ENCODE measurements at places on chromosomes 6 and 20.

DNA sequence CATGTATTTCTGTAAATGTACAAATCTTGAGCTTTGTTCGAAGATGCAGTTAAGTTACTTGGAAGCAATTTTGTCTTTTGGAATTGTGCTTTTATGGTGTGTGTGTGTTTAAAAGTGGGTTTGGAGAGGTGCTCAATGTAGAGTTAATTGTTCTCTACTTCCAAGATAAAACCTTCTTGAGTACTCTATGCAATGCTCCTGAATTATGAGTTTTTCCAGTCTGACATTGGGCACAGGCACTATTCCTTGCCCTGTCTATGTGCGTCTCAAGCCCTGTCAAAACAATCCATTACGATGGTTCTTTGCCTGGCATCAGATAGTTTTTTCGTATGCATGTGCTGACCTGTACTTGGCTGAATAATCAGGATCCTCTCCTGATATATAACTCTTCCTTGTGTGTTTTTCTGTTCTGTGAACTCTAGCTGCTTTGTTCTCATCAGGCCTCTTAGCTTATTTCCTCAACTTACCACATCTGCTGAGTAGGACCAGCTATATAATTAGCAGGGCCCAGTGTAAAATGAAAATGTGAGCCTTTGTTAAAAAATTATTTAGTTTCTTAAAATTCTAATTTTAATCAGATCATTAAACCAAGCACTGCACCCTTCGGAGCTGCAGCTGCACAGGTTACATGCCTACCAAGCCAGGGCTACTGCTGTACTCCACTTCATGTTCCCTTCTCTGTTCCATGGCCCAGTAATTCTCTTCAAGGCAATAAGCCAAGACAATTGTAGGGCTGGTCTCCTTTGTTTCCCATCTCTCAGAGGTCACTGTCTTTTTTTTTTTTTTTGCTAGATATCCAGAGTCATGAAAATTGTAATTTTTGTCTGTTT lies 160.1 kb downstream of the ZFAND3 start:
- DNase-seq = no peak

GRCh38 chr6:158290659-158291058 lies 21.6 kb upstream of the TULP4 start:
- DNase-seq = peak; percentile 38

- DNase-seq = no peak
Measured at GRCh38 chr6:22526736-22527135, 42.6 kb upstream of the HDGFL1 start.

DNA sequence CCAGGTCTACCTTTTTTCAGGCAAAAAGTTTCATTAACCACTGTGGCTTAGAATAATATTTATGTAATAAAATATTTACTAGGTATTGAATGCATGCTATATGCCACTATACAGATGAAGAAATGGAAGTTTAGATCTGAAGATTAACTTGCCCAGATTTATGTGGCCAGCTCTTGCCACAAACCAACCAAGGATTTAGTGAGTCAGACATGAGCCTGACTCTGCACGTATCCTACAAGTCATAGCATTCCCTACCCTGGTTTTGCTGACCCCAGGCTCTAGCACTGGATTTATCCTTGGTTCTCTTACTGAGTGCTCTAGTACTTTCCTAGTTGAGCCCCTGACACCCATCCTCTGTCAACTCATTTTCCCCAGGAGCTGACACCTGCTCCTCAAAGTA lies 75.4 kb downstream of the ANKEF1 start:
- no peak for DNase-seq

DNA sequence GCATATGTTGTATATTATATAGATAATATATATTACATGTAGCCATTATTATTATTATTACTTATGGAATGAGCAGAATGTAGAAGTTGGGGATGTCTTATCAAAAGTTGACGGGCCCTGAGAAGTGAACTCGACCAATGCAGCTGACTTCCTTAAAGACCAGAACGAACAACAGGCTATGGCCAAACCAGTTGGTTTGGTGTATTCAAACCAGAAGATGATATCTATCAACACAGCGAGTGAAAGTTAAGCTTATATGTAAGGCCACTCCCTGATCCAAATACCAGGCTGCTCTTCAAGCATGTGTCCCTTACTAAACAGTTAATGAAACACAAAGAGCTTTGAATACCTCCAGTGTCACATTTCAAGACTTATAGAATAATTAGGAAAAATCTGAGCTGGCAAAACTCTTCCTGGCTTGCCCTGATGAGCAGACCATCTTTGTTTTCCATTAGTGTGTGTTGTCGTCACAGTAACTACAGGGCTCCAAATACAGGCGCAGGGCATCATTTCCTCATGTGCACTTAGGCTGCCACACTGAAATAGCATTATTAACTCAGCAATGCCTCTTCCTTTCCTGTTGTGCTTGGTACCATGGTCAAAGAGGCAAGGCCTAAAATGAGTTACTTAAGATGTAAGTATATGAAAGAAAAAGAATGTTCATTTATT lies 6.6 kb downstream of the FILIP1 start:
- no peak for DNase-seq

GRCh38 chr6:26241033-26241895 lies 123.7 kb upstream of the BTN3A2 start:
- peak; percentile 50 for DNase-seq

DNA sequence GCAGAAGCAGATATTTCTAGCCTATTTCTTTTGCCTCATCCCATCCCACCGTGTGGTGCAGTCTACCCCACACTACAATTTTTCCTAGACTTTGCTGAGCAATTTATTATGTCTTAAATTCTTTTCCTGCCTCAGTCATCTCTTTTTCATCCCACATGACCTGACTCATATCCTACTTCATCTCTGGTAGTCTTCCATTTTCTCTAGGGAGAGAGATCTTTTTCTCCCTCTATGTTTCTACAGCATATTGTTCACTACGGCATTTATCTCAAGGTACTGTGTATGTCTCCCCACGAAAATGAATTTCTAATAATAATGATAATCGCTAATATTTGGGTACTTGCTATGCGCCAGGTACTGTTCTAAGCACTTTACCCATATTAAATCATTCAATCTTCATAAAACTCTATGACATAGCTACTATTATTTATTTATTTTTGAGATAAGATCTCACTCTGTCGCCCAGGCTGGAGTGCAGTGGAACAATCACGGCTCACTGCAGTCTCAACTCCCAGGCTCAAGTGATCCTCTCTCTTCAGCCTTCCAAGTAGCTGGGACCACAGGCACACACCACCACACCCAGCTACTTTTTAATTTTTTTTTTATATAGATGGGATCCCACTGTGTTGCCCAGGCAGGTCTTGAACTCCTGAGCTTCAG lies 15.6 kb downstream of the PDSS2 start:
- DNase-seq = no peak

DNA sequence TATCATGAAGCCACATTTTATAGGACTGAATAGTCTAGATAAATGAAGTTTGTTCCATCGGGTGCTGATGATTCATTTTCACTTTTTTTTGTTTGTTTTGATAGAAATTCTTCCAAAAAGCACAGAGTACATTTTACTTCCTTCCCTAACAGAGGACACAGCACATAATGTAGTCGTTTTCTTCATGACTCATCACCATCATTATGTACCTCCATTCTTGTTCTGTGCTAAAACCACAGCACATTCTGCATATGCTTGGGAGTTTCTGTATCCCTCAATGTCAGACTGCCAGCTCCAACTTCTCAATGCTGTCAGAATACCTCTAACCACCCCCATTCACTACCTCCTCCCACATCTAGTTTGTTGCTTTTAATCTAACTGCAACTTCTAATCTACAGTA lies 1004.9 kb upstream of the ADGRB3 start:
- DNase-seq = no peak

- DNase-seq = no peak
Measured at GRCh38 chr6:2854396-2854982, 12.8 kb upstream of the SERPINB1 start.

DNA sequence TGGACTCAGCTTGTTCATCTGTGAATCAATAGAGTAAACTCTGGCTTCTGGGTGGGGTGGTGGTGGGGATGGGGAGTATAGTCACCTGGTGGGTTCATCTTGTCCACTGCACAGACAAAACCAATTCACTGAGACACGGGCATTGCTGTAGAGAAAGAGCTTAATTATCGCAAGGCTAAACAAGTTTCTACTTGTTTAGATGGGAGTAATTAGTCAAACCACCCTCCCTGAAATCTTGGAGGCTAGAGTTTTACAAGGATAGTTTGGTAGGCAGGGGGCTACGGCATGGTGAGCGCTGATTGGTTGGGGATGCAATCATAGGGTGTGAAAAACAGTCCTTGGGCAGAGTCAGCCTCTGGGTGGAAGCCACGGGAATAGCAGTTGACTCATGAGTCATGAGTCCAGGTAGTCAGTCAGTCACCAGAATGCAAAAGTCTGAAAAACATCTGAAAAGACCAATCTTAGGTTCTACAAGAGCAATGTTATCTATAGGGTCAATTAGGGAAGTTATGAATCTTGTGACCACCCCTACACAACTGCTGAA lies 77.8 kb downstream of the STMND1 start:
- no peak for DNase-seq

GRCh38 chr6:155384321-155384952 lies 70.2 kb upstream of the TFB1M start:
- DNase-seq = no peak

DNA sequence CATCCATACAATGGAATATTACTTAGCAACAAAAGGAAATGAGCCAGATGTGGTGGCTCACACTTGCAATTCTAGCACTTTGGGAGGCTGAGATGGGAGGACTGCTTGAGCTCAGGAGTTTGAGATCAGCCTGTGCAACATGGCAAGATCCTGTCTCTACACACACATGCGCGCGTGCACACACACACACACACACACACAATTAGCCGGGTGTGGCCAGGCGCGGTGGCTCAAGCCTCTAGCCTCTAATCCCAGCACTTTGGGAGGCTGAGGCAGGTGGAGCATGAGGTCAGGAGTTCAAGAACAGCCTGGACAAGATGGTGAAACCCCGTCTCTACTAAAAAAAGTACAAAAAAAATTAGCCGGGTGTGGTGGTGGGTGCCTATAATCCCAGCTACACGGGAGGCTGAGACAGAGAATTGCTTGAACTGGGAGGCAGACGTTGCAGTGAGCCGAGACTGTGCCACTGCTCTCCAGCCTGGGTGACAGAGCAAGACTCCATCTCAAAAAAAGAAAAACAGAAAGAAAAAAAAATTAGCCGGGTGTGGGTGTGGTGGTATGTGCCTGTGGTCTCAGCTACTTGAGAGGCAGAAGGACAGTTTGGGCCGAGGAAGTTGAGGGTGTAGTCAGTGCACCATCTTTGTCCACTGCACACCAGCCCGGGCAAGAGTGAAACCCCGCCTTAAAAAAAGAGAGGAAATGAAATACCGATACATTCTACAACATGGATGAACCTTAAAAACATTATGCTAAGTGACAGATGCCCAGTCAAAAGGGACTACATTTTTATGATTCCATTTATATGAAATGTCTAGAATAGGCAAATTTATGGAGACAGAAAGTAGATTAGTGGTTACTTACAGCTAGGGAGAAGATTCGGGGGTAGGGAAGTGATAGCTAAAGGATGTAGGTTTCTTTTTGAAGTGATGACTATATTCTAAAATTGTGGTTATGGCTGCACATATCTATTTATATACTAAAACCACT lies 52.5 kb downstream of the RBL1 start:
- DNase-seq = no peak

DNA sequence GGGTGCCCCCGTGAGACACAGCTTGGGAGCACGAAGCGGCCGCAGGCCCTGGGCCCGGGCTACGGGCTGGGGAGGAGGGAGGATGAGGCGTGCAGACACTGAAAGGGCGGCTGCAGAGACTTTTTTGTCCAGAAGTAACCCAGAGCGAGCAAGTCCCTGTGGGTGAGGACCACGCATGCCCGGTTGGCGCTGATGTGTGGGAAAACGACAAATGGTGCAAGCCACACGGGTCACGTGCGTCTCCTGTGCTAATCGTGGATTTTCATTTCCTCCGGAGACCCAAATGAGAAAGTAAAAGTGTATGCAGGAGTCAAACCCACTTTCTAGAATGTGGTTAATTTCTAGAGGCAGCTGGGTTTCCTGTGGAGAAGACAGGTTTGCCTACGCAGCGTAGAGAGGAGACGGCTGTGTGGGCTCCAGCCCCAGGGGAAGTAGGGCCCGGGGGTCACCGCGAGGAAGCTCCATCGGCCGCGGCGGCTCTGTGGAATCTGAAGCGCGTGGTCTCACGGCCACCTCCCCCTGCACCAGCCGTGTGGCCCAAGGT lies 19.0 kb downstream of the DLL1 start:
- no peak for DNase-seq

DNA sequence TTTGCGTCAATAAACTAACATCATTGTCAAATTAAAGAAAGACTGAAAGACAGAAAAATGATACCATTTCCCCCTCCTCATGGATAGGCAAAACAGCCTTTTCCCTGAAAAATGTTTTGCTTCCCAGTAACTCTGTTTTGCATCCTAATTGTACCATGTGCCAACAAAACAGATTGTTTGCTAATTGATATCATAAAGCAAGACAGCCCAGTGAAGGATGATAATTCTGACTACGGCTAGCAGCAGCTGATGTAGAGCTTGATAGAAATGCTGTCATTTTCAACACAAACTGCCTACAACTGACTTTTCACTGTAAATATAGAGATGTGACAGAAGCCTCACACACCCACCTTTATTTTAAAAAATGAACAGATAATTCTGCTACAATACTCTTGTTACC lies 1061.6 kb downstream of the HACE1 start:
- no peak for DNase-seq

GRCh38 chr6:12439296-12439695 lies 149.1 kb downstream of the EDN1 start:
- no peak for DNase-seq

- no peak for DNase-seq
Measured at GRCh38 chr20:47149939-47150338, 206.6 kb downstream of the ZMYND8 start.

All from stimulated activated CD8-positive, alpha-beta memory T cell treated with anti-CD3 and anti-CD28 coated beads, Interleukin-2, amount 100 ng/mL, for 48 hours (primary cell).